ENCODE measurements at places on chromosomes 11 and 22.

DNA sequence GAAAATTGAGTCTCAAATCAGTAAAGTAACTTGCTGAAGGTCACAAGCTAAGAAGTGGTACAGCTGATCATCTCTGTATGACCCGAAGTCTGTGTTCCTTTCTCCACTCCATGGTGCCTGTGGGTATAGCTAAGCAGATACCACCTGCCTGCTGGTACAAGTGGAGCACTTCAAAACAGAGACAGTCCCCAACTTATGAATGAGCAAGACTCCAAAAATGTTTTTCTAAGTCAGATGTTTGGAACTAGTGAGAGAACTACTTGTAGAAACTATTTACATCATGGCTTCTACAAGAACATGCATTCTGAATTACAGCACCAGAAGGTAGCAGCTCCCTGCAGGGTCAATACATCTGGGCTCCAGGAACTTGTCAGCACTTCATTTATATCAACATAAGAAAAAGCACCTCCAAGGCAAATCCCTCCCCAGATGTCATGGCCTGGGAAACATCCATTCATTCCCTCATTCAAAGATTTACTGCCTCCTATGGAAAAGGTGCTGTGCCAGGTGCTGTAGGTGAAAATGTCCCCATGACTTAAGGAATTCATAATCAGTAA lies 94.7 kb downstream of the SERGEF start:
- DNase-seq: no peak

DNA sequence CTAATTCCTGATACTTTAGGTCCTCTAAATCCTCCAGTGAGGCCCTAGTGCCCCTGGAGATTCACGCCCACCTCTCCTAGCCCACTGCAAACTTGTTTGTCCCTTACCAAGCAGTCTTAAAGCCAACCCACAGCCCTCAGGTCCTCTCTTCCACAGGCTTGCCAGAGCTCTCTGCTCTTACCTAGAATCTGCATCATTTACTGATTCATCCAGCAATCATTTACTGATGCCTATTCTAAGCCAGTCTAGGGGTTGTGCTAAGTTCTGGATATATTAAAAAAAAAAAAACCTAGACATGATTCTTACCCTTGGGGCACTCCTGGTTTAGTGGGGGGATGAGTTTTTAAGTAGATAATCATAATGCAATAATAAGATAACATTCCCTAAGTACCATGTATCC lies 43.0 kb upstream of the PLET1 start:
- no peak for DNase-seq

DNA sequence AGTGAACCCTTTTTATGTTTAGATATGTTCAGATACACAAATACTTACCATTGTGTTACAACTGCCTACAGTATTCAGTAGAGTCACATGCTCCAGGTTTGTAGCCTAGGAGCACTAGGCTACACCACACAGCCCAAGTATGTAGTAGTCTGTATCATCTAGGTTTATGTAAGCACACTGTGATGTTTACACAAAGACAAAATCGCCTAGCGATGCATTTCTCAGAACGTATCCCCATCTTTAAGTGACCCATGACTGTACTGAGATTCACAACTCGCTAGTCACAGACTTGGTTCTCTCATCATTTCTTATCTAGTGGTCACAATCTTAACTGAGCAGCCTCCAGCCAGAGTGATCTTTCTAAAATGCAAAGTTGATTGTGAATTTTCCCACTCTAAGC lies 119.2 kb downstream of the RASSF10 start:
- no peak for DNase-seq

DNA sequence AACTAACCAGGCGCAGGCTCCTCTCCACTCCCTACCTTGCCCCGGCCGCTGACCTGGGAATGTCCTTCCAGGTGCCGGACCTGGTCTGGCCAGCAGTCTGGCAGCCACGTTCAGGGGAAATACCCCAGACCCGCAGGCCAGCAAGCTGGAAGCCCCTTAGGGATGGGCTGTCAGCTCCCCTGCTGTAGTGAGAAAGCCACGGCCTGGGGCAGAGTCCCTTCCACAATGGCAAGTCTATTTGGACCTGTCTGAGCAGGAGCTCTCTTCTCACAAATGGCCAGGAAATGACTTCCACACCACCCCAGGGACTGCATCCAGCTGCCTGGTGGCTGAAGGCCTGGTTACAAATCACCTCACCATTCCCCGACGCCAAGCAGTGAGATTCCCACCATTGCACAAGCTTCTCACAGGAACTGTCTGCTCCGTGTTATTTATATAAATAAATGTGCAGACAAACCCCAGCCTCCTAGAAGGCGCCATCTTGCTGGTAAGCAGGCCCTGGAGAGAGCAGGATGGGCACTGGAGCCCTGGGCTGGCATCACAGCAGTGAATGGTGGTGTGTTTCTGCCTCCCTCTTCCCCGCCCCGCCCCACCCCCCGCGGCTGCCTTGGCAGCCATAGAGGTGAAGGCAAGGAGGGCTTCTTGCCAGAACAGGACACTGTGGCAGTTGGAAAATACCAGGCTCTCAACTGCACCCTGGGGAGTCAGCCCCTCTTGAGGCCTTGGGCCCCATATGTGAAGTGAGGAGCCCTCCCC lies 23.7 kb downstream of the RSPH14 start:
- DNase-seq: no peak

DNA sequence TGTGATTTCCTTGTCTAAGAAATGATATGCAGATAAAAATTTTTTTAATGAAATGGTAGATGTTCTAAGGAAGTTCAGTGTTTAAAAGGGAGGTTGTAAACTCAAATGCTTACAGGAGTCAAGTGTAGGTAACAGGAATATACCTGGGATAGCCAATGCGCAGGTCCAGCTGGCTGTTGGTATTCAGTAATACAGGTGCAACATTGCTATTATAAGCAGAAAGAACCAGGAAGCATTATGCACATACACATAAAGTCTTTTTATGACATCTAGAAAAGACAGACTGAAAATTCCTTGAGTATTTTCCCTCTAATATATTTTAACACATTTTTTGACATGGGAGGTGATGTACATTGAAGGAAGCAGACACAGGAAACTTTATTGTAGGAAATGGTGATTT lies 43.6 kb upstream of the B3GNT6 start:
- no peak for DNase-seq

- no peak for DNase-seq
These were observed 75.7 kb upstream of the ANO1 start for GRCh38 chr11:70002433-70002832.

DNA sequence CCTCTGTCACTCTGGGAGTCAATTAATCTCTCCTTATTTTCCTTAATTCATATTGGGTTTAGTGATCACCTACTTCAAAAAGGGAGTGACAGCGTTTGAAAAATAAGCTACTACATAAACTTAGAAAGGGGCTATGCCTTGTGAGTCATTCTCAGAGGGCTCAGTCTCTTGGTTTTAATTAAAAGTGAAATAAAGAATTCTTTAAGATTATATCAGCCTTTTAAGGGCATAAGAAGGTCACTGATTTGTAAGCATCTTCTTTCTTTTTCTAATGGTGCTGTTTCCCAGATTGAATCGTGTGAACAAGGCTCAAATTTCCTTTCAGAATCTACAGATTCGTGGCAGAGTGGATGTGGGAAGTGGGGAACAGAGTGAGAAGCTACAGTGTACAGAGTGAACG lies 636.2 kb upstream of the CCDC90B start:
- no peak for DNase-seq

DNA sequence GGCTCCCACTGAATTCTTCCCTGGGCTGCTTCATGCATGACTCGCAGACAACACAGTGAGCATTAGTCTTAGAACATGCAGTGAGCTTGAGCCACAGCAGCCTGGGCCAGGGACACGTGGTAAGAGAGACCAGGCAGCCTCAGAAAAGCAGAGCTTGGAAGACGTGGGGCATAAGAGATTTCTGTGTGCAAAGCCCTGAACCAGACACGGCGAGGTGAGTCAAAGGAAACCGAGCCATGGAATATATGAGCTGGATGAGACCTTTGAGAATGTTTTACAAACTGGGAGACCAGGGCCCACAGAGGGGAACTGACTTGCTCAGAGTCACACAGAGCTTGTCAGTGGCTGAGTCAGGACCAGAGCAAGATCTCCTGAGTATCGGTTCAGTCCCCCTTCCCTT lies 8.5 kb upstream of the FXYD6 start:
- no peak for DNase-seq

DNA sequence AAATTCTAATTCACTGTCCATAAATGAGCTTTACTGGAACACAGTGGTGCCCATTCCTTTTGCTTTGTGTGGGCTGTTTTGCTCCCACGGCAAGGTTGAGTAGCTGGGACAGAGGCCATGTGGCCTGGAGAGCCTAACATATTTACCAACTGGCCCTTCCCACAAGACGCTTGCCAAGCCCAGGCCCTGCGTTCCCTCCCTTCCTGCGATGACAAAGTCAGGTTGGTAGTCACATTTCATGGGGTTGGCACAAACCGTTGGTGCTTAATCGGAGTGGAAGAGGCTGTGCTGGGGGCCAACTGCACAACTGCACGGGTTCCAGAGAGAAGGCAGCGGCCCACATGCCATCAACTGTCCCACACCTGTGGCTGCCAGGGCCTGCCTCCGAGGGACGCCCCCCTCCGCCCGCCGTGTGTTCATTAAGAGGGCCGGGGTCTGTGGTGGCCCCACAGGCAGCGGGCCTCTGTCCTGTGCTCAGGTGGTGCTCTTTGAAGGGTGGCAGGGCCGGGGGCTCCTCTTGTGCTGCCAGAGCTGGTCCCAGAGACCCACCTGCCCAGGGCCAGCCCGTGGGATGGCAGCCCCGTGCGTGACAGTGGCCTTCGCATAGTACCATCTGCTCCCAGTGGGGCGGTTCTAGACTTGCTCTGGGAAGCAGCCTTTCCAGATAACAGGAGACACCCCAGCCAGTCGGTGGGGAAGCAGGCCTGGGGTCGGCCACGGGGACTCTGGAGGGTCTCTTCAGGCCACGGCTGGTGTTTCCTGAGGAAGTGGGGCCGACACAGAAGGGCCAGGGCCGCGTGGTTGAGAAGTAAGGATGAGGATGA lies 81.5 kb upstream of the CLDN5 start:
- no peak for DNase-seq

- DNase-seq: no peak
These were observed 18.1 kb upstream of the MYH9 start for GRCh38 chr22:36405671-36406538.

DNA sequence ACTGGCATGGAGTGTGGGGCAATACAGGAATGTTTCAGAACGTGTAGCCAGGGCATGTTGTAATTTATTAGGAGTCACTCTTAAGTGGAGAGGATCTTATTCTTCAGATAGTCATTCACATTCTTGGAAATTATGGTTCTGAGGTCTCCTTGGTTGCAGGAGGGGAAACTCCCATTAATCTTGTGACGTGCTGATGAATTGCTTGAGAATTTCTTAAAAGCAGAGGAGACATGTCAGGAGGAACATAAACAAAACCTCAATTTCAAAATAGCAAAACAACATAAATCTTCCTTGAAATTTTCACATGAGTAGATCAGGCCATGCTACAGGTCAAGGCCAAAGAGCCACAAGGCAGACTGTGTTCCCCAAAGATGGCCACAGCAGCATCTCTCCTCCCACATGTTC lies 50.4 kb downstream of the ADM start:
- DNase-seq: no peak

- DNase-seq: no peak
These were observed 228.2 kb upstream of the BLID start for GRCh38 chr11:122344215-122344614.

GRCh38 chr11:12473381-12473780 lies 96.0 kb downstream of the PARVA start:
- DNase-seq: no peak

GRCh38 chr11:57539342-57539741 lies 1.9 kb downstream of the SMTNL1 start:
- DNase-seq: no peak

GRCh38 chr11:72743321-72744221 lies 8.6 kb downstream of the ARAP1 start:
- no peak for DNase-seq

- DNase-seq: no peak
These were observed 26.6 kb upstream of the XBP1 start for GRCh38 chr22:28826921-28827320.

DNA sequence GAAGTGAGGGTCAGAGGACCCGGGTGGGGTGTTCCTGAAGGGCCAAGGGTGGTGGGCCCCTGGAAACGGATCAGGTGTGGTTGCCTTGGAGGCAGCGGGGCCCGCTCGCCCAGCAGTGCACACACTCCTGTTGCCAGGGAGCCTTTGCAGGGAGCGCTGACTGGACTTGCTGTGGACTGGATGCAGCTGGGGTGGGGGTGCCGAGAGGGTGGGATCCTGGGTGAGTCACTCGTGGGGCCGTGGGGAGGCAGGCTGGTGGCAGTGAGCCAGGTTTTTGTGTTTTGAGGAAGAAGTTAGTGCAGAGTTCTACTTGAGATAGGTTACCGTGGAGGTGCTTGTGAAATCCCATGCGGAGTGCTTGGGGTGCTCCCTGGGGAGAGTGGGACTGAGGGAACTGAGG lies 1.3 kb downstream of the MRPL23 start:
- no peak for DNase-seq

GRCh38 chr11:96156379-96156722 lies 186.6 kb downstream of the MAML2 start:
- DNase-seq: no peak

DNA sequence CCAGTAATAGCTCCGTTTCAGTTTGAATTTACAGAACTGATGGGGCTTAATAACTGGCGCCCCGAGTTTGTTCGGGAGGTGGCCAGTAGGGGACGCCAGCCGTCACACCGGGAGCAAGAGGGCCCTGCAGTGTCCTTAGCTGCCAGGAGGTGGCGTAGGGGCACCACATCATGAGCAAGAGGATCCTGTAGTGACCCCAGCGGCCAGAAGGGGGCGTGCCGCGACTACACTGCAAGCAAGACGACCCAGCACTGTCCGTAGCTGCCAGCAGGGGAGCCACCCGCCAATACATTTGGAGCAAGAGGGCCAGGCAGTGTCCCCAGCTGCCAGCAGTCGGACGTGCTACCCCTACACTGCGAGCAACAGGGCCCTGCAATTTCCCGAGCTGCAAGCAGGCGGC lies 663.7 kb upstream of the B3GAT1 start:
- DNase-seq: no peak

DNA sequence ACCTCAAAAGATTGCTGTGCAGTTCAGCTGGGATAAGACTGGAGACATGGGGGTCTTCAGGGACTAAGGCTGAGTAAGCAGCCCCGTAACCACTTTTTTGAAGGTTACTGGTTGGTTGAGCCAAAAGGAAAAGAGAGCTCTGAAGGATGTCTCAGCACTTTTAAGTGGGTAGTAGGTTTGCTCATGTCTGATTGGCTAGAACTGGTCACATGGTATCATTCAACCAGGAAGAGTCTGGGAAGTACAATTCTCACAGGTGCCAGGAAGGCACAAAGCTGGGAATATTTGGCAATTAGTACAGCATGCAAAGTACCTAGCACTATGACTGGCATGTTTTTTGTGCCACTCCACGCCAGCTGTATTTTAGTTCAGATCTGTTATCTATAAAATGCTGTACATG lies 58.1 kb downstream of the SNX19 start:
- no peak for DNase-seq

Measured in Panc1 (cell line).